ENCODE measurements at places on chromosomes 11 and 22.

DNA sequence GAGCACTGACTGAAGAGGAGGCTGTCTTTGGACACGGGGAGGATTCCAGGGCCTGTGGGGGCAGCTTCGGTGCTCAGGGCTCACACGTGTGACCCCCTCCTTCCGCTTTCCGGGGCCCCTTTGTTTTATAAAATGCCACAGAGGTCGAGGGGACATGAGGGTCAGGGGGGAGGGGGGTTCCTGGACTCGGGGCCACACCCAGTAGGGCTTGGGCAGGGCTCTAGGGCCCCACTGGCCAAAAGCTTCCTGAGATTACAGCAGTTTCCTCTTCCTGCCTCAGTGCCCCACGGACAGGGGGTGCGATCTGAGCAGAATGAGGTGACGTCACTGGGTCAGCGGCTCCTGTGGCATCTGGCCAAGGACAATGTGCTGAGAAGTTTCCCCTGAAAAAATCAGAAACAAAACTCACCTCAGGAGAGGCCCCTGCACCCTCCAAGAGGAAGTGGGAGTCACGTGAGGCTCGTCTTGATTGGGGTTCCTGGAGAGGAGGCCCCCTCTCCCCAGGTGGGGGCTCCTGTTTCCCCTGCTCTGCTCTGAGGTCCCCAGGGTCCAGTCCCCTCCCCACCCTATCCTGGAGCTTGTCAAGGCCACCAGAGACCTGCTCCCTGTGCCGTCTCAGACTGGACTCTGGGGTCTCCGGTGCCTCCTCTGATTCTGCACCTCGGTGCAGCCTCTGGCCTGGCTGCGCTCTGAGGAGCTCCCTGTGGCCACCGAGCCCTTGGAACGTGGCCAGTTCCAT, 6.4 kb upstream of the IFITM3 start:
- DNase-seq = no peak

DNA sequence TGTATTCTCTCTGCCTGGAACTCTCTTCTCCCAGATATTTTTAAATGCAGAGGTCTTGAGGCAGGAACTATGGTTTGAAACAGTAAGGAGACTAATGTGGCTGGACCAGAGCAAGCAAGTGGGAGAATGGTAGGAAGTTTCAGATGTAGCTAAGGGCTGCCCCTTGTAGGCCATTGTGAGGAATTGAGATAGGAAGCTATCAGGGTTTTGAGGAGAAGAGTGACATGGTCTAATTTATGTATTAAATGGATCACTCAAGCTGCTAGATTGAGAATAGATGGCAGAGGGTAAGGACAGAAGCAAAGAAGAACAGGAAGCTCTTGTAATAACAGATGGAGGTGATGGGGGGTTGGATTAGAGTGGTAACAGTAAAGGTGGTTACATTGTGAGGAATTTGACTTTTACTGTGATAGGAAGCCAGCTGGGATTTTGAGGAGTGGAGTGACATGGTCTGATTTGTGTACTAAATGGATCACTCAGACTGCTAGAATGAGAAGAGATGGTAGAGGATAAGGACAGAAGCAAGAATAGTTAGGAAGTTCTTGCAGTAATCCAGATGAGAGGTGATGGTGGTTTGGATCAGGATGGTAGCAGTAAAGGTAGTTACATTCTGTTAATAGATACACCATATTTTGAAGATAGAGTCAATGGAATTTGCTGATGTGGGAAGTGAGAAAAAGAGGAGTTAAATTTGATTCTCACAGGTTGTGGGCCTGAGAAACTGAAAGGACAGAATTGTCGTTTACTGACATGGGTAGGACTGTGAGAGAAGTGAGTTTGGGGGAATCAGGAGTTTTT, 63.0 kb downstream of the HIPK3 start:
- DNase-seq = no peak

DNA sequence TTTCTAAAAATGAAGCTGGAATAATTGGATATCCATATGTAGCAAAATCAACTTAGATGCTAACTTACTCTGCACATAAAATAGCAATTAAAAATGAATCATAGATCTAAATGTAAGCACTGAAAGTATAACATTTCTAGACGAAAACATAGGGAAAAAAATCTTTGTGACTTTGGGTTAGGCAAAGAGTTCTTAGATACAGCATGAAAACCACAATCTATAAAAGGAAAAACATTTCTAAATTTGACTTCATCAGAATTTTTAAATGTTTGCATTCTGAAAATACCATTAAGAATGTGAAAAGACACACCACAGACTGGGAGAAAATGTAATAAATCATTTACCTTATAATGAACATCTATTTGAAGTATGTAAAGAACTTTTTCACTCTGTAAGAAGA, 128.8 kb downstream of the APIP start:
- DNase-seq = no peak

- no peak for DNase-seq
Measured at GRCh38 chr11:81892770-81893635, 840.7 kb downstream of the FAM181B start.

GRCh38 chr22:43511276-43511910, 99.6 kb downstream of the MPPED1 start:
- DNase-seq = no peak

DNA sequence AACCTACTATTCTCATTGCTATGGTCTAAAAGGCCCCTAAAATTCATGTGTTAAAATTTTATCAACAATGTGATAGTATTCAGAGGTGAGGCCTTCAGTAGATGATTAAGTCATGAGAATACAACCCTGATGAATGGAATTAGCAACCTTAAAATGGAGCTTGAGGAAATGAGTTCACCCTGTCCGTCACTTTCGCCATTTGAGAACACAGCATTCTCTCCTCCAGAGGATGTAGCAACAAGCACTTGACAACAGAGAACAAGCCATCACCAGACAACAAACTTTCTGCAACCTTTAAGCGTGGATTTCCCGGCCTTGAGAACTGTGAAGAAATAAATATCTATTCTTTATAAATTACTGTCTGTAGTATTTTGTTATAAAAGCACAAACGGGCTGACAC, 197.0 kb downstream of the SBF2 start:
- DNase-seq = no peak

- DNase-seq = no peak
Measured at GRCh38 chr11:44043157-44043556, 4.6 kb upstream of the ACCSL start.

DNA sequence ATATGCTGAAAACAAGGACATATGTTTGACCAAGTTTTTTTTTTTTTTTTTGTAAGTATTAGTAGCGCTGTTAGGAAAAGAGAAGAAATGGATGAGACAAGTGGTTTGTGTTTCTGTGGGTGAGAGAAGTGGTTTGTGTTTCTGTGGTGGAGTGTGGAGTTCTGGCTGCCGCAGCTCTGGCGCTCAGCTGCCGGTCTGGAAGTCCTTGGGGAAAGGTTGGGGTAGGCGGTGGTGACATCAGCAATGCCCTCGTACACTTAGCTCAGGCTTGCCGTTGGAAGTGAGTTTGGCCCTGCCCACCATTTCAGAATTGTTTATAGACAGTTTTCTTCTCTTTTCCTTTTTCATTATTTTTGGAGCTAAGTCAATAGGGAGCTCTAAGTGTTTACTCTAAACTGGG, 116.6 kb downstream of the TBC1D22A start:
- DNase-seq = no peak

- no peak for DNase-seq
Measured at GRCh38 chr22:24752088-24752623, 22.4 kb downstream of the PIWIL3 start.

DNA sequence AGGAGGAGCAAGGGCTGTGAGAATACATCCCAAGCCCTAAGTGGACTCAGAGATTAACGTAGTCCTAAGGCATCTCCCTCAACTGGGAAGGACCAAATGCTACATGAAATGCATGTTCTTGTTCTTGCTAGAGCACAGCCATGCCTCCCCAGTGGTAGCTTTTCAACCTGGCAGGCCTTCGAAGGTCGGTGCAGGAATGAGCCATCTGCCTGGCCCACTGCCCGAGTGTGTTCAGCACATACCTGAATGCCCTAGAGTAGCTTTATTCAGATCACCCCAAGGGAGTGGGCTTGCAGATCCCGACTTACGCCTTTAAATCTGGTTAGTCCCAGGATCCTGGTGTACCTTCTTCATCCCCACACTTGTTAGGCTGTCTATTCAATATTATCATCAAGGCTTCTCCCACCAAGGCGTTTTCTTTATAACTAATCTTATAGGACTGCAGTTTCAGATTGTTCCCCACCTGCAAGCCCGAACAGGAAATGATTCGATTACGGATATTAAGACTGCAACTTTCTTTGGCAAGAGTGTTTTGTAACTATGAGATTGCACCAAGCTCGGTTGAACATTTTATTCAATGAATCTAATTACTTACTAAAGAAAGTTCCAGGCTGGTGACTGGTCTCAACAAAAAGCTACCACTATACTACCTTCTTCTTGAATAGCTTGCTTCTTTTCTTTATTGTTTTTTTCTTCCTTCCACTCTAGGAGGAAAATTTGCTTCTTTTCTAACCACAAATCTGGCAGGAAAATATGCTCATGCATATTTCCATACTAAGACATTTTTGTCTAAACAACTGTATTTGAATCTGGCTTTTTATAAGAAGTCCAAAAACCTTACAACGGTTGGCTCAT, 115.6 kb downstream of the SGSM3 start:
- DNase-seq = no peak

DNA sequence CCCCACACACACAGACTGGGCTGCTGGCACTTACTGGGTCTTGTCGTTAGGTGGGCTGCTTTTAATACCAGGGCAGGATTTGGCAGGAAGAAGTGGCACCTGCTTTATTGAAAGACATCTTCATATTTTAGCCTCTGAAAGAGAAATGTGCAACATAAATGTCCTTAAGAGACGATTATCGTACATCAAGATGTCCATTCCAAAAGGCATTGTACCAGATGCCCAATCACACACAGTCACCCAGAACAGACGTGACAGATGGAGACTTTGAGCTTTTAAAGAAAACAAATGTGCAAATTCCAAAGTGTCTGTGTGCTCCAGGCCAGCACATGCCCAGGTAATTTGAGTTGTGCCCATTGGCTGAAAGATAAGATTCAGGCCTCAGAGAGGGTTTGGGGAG, 155.7 kb downstream of the RRAS2 start:
- DNase-seq = no peak

DNA sequence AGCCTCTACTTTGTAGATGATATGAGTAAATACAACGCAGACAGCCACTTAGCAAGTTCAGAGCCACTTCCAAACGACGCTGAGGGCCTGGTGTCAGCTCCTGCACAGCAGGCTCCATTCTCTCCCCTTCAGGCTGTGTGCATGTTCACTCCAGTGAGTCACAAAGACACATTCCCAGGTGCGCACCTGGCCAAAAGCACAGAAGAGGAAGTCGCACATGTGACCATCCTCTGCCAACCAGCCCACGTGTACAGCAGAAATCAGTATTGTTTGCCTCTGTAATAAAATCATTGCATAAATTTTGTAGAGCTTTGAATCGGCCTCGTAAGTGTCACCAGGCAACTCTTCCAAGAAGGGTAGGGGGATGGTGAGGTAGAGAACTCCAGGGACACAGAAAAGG, 19.5 kb upstream of the TPH1 start:
- no peak for DNase-seq

- no peak for DNase-seq
Measured at GRCh38 chr11:66974724-66975404, at the start of gene C11orf86. Gene C11orf86 (plus strand): TSS chr11:66975304. CDS start chr11:66975363, 59 bp downstream.

GRCh38 chr11:88810420-88811097, 255.2 kb downstream of the GRM5 start:
- no peak for DNase-seq

DNA sequence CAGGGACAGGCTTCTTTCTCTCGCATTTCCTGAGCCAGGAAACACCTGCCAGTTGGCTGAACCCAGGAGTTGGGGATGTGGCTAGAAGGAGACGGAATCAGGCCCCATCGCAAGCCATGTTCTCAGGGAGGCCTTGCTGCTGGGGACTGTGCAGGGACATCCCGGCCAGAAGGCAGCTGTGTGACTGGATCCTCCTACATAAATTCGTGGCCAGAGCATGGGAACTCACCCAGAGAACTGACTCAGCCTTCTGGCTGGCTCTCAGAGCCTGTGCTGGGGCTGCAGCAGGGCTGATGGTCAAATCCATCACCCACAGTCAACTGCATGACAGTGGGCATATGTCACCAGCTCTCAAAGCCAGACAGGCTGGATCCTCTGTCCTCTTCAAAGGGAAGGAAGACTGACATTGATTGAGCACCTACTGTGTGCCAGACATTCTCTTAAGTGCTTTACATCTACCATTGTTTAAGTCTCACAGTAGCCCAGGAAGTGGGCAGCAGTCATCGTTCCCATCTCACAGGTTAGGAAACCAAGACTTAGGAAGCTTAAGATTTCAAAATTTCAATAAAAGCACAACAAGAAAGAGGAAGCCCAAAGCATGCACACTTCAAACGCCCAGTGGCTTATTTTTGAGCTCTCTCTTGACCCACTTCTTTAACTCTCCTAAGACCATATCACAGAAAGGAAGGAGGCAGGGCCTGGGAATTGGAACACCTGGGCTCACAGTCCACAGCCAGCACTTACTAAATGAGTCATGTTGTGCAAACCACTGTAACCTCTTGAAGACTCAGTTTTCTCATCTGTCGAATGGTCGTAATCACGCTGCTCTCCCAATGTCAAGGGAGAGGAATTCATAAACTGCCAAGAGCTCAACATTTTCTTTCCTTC, 30.9 kb upstream of the CACNG2 start:
- no peak for DNase-seq

GRCh38 chr11:1839204-1839923, 583 bp downstream of the TNNI2 start:
- no peak for DNase-seq

DNA sequence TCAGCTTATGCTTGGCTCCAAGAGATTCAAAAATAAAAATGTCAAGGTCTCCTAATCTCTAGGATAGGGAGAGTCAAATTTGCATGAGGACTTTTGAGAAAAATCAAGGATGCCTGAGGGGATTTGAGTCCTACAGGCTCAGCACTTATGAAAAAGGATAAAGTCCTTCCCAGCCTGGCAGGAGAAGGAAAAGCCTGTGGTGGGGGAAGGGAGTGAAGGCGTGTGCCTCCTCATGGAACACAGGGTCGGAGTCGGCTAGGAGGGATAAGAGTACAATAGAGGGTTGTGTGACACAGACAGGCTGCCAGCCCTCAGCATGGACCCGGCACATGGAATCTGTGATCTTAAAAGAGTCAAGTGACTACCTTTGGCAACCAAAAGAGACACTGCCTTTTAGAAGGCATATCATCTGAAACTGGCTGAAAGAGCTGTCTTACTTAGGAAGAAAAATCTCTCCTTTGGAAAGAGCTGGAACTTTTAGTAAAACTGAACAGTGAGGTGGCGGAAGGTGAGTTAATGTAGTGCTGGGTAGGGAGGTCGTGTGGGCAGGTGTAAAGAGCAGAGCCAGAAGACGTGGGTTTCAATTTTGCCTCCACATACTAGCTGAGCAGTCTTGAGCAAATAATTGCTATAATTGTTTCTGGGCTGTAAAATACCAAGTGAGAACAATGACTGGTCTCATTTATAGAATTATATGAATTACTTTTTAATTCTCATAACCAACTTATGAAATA, 58.8 kb upstream of the RDX start:
- DNase-seq = no peak

Data from stimulated activated CD8-positive, alpha-beta memory T cell treated with anti-CD3 and anti-CD28 coated beads, Interleukin-15, amount 100 ng/mL, for 24 hours (primary cell).